Germinal center (tissue), 1 donor: ENCODE measurements at places on chromosomes 3 and 15.

DNA sequence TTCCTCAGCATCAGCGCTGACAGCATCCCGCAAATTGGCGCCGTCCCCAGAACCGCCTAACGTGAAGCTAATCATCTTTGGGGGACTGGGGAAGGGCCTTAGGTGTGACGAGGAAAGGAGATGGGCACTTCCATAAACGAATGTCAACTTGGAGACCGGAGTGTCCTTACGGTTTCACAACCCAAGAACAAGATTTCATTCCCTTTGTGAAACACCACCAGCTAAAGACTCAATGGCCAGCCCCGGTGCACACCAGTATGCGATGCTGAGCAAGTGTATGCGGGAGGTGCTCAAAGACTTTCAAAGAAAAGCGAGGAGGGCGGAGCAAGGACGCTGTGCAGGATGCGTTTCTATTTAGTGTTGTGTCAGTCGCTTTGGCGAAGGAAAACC, 759 bp upstream of the TTBK2 start:
- DNase-seq, result peak; percentile 8

DNA sequence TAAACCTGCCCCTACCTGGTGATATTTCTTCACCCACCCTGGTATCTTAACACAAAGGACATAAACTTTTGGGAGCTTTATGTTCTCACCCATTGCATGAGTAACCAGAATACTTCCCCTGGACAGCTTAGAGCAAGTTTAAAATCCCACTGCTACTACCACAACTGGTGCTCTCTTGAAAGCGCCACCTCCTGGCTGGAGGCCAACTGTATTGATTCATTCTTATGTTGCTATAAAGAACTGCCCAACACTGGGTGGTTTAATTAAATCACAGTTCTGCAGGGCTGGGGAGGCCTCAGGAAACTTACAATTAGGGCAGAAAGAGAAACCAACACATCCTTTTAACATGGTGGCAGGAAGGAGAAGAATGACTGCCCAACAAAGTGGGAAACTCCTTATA, 592.4 kb downstream of the EPHA3 start:
- DNase-seq, result no peak

DNA sequence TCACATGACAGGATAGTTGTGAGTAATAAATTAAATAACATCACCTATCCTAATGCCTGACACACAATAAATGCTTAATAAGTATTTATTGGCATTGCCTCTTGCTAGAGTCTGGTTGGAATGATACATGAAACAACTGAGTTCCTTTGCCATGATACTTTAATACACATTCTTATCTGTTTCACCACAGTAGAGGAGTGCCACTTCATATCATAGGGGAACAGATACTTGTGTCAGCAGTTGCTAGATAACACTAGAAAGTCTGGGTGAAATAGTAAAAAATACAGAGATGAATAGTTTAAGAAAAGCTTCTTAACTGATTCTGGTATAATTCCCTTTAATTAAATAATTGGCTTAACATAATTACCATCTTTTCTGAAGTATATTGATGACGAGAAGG, 380.0 kb upstream of the GOLIM4 start:
- DNase-seq, result no peak

DNA sequence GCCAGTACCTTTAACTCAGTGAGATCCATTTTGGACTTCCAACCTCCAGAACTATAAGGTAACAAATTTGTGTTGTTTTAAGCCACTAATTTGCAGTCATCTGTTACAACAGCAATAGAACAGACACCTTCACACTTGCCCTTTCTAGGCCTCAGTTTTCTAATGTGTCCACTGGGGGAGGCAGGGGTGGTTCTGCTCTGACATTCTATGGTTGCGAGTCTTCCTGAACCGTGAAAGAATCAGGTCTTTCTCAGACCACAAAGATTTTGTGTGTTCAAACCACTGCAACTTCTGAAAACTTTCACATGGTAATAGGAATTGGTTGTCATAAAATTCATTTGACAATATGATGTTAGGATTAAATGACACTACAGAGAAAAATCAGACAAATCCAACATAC, 26.8 kb upstream of the CSTA start:
- DNase-seq, result no peak

DNA sequence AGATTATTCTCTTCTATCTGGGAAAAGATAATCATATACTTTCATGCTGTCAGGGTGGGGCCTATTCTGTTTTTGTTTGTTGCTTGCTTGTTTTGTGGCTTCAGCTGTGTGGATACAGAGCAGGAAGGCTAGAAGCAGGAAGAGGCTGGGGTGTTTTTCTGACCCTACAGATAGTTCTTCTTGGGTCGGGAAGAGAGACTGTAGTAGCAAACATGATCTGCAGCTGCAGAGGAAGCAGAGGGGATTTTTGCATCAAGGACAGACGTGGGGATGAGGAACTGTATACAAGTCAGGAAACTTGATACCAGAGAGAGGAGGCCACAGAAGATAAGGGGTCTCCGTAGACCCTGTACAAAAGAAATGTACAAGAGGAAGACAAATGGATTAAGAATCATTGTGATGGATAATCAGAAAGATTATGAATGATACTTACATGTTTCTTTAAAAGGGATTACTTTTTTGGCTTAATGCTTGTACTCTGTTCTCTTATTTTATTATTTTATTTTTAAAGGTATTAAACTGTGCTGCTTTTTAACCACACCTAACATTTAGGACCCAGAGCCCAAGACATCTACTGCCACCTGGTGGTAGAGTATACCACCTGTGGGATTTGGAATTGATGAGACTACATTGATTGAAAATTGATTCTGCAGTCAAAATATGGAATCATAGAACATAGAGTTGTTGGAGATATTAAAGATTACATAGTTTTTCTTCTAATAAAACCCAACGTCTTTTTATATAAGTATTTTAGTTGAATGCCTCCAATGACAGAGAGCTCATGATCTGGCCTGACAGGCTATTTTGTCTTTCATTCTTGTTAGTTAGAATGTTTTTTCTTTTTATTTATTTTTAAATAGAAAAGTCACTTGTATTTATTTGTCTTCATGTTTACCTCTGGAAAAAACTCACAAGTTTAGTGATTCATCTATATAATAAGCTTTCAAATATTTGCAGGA, 87.3 kb upstream of the ROPN1 start:
- DNase-seq, result peak; percentile 10

DNA sequence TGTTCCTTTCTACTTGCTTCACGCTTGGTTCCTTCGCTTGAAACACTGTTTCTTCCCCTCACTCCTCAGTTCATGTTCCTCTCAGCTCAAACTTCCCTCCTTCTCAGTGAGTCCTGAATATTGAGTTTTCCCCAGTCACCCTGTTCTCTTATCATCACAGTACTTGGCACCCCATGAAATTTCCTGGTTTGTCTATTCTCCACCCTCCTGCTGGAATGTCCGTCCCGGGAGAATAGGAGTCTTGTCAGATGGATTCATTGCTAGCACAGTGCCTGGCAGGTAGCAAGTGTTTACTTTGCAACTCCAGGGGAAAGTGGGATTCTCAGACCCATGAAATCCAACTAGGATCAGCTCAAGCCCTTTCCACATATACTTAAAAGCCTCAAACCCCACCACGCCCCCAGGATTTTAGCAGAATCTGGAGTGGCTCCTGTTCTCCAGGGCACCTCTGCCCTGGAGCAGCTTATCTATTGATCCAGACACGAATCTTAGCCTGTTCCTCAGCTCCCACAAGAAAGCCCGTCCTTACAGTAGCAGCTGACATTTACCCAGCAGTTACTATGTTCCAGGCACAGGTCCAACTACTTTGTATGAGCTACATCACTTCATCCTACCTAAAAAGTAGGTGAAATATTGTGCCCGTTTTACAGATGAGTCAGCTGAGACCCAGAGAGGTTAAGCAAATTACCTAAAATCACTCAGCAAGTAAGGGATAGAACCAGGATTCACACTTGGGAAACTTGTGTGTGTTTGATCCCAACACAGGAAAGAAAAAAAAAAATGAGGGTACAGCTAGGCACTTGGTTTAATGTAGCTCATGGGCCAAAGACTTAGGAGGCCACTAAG, 36.8 kb upstream of the MAP3K13 start:
- DNase-seq, result no peak

- no peak for DNase-seq
Measured at GRCh38 chr3:83738202-83738601, 1220.6 kb upstream of the CADM2 start.

DNA sequence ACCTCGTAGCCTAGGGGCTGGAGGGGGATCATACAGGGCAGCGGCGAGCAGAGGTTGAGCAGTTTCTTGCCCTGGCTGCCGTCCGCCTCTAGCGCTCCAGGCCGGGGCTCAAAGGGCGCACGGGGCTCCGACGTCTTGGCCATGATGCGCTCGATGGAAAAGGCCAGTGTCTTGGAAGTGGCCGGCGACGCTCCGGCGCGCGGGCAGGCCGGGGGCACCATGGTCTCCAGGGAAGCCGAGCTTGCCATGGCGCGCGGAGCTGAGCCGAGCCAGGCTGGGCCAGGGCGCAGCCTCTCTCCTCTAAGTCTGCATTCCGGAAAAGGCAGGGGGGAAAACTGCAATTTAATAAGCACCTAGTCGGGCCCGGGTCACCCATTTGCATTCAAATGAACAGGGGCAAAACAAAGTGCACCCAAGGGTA, 719 bp downstream of the FEZF2 start:
- no peak for DNase-seq

DNA sequence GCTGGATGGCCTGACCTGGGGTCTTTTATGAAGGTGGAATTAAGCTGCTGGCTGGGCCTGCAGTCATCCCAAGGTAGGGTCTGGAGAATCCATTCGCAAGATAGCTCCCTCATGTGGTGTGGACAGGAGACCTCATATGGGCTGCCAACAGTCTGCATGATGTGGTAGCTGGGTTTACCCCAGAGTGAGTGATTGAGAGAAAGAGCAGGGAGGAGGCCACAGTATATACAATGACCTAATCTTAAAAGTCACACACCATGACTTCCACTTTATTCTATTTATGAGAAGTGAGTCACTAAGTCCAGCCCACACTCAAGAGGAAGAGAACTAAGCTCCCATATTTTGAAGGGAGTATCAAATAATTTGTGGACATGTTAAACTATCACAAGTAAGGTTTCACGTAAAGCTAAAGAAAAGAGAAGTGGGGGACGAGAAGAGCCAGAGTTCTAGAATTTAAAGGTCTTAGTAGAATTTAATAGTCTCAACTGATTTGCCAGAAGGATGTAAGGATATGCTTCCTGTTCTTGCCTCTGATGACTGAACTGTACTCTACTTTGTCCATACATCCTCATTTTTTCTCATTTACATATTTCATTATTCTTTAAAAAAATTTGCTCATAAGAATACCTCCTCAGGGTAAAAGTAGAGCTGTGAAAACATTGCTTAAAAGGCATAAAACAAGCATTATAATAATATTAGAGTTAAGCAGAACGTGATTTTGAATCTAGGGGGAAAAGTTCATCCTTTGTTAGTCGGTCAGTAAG, 184.4 kb downstream of the PEX5L start:
- DNase-seq, result no peak

DNA sequence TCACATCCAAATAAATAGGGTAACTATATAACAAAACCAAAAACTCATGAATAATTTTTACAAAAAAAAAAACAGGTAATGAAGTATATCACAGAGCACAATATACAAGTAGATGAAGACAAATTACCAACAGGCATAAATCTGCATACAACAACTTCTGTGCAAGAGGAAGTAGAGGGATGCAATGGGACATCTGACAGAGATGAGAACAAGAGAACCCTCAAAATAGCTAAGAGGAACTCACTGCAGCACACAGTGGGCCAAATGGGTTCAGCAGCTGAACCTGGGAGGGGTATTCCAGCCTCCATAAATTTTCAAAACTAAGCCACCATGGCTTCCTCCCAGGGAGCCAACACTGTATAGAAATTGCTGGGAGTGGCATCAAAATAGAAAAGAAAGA, 9.6 kb upstream of the BTLA start:
- no peak for DNase-seq

- DNase-seq, result no peak
Measured at GRCh38 chr3:73746623-73747022, 121.9 kb upstream of the PDZRN3 start.

DNA sequence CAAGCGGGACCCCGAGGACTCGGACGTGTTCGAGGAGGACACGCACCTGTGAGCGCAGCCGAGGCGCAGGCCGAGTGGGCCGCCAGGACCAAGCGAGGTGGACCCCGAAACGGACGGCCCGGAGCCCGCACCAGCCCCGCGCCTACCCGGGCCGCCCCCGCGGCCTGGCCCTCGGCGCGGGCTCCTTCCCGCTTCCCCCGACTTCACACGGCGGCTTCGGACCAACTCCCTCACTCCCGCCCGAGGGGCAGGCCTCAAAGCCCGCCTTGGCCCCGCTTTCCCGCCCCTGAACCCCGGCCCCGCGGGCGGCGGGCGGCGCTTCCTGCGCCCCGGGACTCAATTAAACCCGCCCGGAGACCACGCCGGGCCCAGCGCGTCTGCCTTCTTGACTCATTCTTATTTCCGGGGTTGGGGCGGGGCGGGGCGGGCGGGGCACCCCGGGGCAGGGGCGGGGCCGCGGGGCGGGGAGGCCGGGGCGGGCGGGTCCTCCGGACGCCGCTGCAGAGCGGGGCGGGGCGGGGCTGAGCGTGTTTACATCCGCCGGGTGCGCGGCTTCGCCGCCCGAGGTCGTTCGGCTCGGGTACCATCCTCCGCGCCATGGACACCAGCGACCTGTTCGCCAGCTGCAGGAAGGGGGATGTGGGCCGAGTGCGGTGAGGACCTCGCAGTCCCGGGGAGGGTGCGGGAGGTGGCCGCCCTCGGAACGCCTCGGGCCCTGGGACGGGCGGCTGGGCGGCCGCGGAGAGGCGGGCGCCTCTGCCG, at the start of gene ABTB1:
ABTB1 (plus strand) TSS at position 524 of the 762 bp plus-strand sequence; CDS start at position 598, 74 bp downstream.
- peak; percentile 95 for DNase-seq

GRCh38 chr3:185342459-185343174, 20.3 kb upstream of the MAP3K13 start:
- DNase-seq, result no peak

DNA sequence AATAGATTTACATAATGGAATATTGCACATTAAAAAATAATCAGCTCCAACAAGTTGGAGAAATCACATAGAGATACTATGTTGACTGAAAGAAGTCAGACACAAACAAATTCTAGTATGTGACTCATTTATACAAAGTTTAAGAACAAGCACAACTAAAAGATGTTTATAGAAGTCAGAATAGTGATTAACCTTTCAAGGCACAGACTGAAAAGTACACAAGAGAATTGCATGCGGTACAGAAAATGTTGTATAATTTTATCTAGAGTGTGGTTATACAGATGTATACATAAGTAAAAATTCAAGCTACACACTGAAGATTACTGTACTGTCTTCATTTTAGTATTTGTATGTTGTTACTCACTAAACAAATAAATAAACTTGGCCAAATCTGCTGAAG, 19.3 kb upstream of the ATOSA start:
- no peak for DNase-seq

DNA sequence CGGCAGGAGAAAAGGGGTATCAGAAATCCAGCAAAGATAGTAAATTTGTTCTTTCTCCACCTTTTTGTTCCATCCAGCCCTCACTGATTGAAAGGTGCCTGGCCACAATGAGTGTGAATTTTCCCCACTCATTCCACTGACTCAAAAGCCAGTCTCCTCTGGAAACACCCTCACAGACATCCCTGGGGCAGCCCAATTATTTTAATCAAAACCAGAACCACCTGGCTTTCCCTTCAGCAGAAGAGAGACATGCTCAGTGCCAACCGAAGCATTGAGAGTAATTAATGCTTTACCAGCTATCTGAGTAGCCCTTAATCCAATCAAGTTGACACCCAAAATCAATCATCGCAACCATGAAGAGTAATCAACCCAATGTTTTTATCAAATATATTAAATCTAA, 1129.6 kb upstream of the GBE1 start:
- no peak for DNase-seq
